IMR-90 (cell line): ENCODE measurements at places on chromosomes 6 and 20. TPM values are rescaled to one million over a fixed set of nuclear protein-coding genes. Genes with fewer than 3 reads are reported as not detected.

GRCh38 chr20:24138196-24138857, 149.7 kb upstream of the GGTLC1 start:
- DNase-seq: no peak

DNA sequence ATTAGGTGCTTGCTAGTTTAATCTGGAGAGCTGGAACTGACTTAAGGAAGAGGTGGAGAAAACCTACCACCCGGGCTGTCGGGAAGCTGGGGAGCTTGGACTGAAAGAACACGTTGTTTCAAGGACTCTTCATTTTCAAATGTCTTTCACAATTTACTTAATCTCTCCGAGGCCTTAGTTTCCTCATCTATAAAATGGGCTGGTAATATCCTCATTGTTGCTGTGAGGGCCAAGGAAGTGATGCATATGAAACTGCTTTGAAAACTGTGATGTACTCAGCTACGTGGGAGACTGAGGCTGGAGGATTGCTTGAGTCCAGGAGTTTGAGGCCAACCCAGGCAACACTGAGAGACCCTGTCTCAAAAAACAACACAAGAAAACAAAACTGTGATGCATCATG, 36.7 kb upstream of the NKX2-2 start:
- no peak for DNase-seq

- no peak for DNase-seq
Measured at GRCh38 chr6:41625442-41625841, 12.8 kb upstream of the MDFI start.

- DNase-seq: peak; percentile 74
Measured at GRCh38 chr6:148509119-148509799, 166.6 kb downstream of the SASH1 start.

DNA sequence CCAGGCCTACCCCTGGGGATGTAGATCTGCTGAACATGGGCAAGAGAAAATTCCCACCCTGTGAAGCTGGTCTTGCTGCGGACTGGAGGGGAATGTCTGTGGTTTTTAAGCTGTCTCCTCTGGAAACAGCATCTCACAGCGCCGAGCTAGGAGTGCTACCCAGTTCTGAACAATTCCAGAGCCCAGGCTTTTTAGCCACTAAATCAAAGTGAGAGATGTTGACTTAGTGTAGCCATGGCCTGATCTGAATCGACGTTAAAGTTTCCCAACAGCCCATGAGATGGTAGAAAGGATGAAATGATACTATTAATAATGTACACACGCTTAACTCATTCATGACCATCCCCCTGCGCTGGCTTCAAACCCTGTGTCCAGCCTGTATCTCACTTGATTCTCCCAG, 63.7 kb downstream of the KCNB1 start:
- no peak for DNase-seq

DNA sequence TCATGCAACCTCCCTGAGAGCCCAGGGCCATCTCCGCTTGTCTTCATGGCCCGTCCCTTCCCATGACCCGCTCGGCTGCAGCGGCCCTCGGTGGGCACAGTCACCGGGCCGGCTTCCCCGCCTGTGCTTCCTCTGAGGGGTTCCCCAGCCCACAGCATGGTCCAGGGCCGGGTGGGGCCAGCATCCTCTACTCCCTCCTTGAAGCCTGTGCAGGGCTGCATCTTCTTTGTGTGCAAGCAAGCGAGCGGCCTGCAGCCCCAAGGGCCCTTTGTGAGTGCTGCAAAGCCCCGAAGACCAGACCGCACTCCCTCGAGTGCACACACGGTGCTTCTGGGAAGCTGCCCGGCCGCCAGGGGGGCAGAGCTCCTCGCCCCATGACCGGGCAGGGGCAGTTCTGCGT, 265.8 kb downstream of the TAF4 start:
- no peak for DNase-seq

GRCh38 chr6:96789871-96790270, 47.4 kb downstream of the GPR63 start:
- DNase-seq: no peak

GRCh38 chr20:53828088-53828681, 234.5 kb upstream of the ZNF217 start:
- peak; percentile 98 for DNase-seq

DNA sequence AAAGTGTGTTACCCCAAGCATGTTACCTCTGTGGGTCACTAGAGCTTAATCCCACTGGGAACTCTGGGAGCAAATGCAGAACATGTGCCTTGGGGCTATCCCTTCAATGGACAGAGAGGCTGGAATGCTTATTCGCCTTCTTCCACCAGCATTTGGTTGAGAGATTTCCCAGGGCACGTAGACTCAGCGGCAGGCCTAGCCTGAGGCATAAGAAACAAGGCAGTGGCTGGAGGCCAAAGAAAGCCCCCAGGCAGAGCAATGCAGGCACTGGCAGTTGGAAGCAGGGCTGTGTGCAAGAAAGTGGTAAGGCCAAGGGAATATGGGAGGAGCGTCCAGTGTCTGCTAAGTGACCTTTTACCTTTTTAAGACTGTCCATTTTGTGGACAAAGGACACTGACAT, 114.0 kb upstream of the FLRT3 start:
- DNase-seq: no peak

DNA sequence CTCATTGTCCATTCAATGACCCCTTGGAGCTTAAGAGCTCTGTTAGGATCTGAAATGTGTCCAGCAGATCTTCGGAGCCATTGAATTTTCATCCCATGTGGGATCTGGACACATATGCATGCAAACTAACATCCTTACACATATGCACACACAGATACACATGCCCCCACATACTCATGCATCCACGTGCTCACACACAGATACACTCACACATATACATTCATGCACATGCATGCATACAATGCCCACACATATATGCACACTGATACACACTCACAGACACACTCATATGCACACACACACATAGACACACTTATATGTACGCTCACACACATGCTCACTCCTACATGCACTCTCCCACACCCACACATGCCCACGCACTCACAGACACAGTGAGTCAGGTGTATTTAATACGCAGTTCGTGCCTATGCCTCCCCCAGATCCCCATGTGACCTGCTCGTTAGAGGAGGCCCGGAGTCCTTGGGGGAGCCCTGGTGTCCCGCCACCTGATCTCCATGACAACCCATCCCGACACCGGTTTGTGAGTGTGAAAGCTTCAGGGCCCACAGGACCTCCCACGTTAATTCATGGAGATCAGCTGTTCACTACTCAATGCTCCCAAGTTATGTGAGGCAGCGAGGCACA, 121.9 kb upstream of the SULF2 start:
- DNase-seq: no peak

- no peak for DNase-seq
Measured at GRCh38 chr20:8284902-8285301, 152.8 kb downstream of the PLCB1 start.

DNA sequence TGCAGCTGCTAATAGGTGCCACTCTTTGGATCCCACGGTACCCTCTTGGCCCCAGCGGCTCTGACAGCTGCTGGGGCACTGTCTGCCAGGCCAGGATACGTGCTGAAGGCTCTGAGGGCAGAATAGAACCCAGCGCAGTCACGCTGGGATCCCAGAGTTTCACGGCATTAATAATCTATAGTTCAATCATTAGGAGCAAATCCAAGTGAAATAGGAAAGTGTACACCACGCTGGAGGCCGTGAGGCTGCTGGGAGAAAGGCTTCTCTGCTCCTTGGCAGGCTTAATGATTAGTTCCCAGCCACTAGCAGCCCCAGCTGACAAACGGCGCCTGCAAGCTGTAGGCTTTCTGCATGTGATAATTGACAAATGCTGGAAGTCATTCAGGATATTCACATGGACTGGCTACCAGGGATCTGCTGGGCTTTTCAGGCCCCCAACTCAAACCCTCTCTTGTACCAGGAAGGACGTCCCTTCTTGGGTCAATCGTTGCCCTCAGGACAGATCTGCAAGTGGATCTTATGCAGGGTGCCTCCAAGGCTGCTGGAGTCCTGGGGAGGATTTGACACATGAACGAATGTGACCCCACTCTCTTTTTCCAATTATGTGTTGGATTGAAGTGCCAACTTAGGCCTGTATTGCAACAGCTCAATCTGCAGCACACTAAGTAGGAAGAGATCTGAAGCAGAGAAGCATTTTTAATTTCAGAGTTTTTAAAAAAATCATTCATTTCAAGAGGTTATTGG, 50.1 kb upstream of the INSM1 start:
- no peak for DNase-seq

- no peak for DNase-seq
Measured at GRCh38 chr6:10401632-10402223, 13.1 kb downstream of the TFAP2A start.

GRCh38 chr20:59458645-59459044, 145.7 kb upstream of the PHACTR3 start:
- no peak for DNase-seq

DNA sequence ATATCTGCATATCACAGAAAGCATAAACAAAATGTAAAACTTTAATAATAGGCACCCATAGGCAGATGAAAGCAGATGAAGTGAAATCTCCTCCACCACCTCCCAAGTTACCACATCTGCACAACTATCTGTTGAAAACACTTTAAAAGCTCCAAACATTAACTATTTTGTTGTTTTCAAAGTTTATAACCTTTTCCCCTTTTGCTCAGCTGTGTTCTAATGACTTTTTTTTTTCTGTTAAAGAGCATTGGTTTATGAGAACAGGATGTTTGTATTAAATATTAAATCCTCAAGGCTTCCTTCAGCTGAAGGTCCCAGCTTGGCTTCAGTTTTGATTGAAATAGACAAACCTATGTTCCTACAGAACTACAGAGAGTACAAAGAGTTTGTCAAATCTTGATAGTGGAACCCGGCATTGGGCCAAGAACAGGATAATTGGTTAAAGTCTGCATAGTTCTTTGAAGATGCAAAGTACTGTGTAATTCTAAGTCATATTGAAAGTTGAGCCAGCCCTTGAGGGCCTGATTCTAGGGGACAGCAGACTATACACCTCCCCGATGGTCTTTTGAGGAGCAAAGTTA, 255.1 kb upstream of the JAG1 start:
- peak; percentile 34 for DNase-seq

DNA sequence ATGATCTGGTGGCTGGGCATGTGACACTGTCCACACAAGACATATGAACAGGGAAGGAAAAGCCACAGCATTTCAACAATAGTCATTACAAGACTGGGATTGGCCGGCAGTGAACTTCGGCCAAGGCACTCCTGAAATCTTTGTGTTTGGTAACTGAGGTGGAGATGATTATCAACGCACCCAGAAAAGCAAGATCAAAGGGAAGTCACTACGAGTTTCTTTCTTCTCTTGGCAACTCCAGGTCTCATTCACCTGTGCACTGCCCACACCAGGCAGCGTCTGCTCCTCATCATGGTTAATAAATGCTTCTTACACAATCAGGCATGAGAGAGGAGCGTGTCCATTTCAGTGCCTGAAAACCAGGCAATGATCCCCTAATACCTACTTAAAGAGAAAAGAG, 20.5 kb upstream of the FOXC1 start:
- DNase-seq: no peak

DNA sequence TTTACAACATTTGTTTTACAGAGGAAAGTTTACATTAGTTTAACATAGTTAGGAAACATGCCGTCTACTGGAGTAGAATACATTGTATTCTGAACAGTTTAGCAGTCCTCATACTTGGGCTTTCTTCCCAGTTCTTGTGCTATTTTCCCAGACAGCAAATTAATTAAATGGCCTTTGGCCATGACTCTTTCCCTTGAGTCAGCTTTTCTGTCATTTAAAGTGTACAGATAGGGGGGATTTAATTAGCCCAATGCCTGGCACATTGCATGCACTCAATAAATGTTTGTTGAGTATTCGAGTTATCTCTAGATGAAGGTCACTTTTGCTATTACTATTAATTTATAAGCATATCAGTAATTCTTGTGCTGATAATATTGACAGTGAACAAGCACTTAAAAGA, 1.6 kb downstream of the TMEM244 start:
- DNase-seq: peak; percentile 54

DNA sequence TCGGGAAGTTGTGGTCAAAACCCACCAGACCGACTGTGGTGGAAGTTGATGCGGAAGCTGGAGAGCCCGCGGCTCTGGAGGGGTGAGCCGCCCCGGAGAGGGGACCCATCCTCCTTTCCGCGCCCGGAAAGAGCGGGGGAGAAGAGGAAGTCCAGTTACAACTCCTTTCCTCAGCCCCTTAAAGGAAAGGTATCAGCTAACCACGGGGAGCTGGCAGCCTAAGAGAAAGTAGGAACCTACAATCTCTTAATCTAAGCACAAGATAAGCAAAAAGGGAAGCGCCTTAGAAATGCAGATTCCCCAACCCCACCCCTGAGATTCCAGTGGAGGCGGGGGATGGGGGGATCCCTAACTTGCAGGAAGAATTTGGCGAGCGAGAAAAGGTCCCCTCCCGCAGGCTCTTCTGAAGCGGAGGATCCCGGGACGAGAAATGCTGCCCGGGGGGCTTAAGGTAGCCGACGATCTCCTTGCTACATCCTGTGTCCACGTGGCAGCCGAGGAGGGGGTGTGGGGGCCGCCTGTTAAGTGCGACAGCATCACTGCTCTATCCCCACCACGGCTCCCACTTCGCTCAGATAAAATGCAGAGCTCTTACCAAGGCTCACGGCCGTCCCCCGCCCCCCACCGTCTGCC, 87.5 kb downstream of the ZFP64 start:
- peak; percentile 14 for DNase-seq

DNA sequence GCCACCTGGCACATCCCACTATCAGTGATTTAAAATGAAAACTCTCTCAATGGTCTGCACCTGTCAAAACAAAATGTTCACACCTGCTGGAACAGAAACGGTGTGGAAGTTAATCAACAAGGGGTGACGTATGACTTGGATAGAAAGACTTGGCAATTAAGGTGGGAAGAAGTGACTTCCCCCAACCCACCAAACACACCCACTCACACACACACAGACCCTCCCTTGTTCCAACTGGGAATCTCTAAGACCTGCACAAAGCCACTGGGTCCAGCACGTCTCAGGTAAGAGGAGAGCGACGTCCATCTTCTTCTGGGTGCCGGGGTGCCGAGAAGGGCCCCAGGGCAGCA, 25.1 kb upstream of the TCFL5 start:
- DNase-seq: no peak

GRCh38 chr20:17228624-17229061, 1.8 kb downstream of the PCSK2 start:
- DNase-seq: no peak

The MCCD1 gene
- total RNA-seq: not detected in 2 replicates

The MATN4 gene
- not detected in 2 replicates for total RNA-seq

The POM121L2 gene
- not detected in 2 replicates for total RNA-seq

The SPATS1 gene
- total RNA-seq: not detected in 2 replicates

The CLVS2 gene
- total RNA-seq: not detected in 2 replicates

The CDH4 gene
- 1.6 and 2.2 TPM in 2 replicates for total RNA-seq

The DEFB124 gene
- not detected in 2 replicates for total RNA-seq

The NKAIN4 gene
- not detected in 2 replicates for total RNA-seq

The SEMG1 gene
- total RNA-seq: not detected in 2 replicates

The ACAT2 gene
- total RNA-seq: 45.2 and 50.3 TPM in 2 replicates

The SLC17A3 gene
- total RNA-seq: not detected in 2 replicates

The METTL24 gene
- total RNA-seq: not detected in 2 replicates

The SLA2 gene
- total RNA-seq: not detected in 2 replicates
